ENCODE measurements at places on chromosomes 2 and 18.

- no peaks in the 10 kb centered on the region for H3K27me3 ChIP-seq
- no peaks in the 10 kb centered on the region for H3K4me1 ChIP-seq
- DNase-seq, result no peak
- H3K36me3 ChIP-seq, result no peaks in the 10 kb centered on the region
- H3K27ac ChIP-seq, result no peak overlapping the region
Measured at GRCh38 chr2:148303161-148303560, 282.3 kb downstream of the MBD5 start.

DNA sequence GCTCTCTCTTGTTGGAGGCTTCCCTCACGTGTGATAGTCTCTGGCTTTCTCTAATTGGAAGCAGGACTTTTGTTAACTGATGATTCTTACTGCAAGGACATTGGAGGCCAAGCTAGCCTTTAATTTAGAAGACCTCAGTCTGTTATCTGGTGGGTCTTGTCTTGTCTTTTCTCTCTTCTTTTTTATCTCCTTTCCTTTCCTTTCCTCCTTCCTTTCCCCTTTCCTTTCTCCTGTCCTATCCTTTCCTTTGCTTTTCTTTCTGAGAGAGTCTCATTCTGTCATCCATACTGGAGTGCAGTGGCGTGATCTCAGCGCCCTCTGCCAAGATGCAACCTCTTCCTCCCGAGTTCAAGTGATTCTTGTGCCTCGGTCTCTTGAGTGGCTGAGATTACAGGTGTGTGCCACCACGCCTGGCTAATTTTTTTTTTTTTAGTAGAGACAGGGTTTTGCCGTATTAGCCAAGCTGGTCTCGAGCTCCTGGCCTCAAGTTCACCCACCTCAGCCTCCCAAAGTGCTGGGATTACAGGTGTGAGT is 18.1 kb downstream of the CCNYL1 start:
- H3K27me3 ChIP-seq, result no peaks in the 10 kb centered on the region
- no peak overlapping the region for H3K4me3 ChIP-seq
- no peaks in the 10 kb centered on the region for H3K4me1 ChIP-seq
- no peak for DNase-seq

GRCh38 chr2:226837787-226838603 is 2.1 kb downstream of the RHBDD1 start:
- H3K4me1 ChIP-seq, result peaks cover 43% of the 10 kb centered on the region
- no peaks in the 10 kb centered on the region for H3K36me3 ChIP-seq
- no peak overlapping the region for H3K4me3 ChIP-seq

DNA sequence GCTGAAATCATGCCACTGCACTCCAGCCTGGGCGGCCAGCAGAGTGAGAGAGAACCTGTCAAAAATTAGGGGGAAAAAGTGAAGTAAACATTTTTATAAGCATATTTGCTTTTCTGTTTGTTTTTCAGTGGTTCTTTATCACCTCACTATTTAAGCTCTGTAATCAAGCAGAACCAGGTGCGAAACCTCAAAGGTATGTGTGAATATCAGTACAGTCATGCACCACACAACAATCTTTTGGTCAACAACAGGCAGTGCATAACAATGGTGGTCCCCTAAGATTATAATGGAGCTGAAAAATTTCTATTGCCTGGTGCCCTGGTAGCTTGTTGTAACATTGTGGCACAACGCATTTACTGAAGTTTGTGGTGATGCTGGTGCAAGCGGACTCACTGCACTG is 167.4 kb upstream of the STON1 start:
- no peak for DNase-seq
- H3K27me3 ChIP-seq, result no peaks in the 10 kb centered on the region
- H3K4me1 ChIP-seq, result no peaks in the 10 kb centered on the region
- H3K36me3 ChIP-seq, result no peaks in the 10 kb centered on the region
- H3K4me3 ChIP-seq, result no peak overlapping the region
- H3K27ac ChIP-seq, result no peak overlapping the region

- H3K4me3 ChIP-seq, result no peak overlapping the region
Measured at GRCh38 chr2:9297156-9297555, 90.5 kb downstream of the ASAP2 start.

GRCh38 chr2:37671009-37671815 is at the start of gene CDC42EP3:
Gene CDC42EP3 (minus strand): TSS chr2:37671642. CDS start chr2:37646587, 25,055 bp downstream.
- H3K36me3 ChIP-seq, result no peaks in the 10 kb centered on the region
- H3K4me1 ChIP-seq, result peaks cover 6% of the 10 kb centered on the region
- no peak for DNase-seq
- peak within 1 kb of the TSS; percentile 92 for H3K27ac ChIP-seq
- no peaks in the 10 kb centered on the region for H3K27me3 ChIP-seq

GRCh38 chr18:8232791-8233190 is 376.4 kb upstream of the RAB12 start:
- H3K4me1 ChIP-seq, result no peaks in the 10 kb centered on the region
- DNase-seq, result no peak
- H3K27ac ChIP-seq, result no peak overlapping the region
- no peak overlapping the region for H3K4me3 ChIP-seq
- no peaks in the 10 kb centered on the region for H3K36me3 ChIP-seq

- H3K36me3 ChIP-seq, result no peaks in the 10 kb centered on the region
- peak overlapping the region; percentile 13 for H3K4me3 ChIP-seq
- no peaks in the 10 kb centered on the region for H3K27me3 ChIP-seq
- peaks cover 35% of the 10 kb centered on the region for H3K4me1 ChIP-seq
- DNase-seq, result no peak
Measured at GRCh38 chr2:241617431-241618154, 19.4 kb downstream of the THAP4 start.

DNA sequence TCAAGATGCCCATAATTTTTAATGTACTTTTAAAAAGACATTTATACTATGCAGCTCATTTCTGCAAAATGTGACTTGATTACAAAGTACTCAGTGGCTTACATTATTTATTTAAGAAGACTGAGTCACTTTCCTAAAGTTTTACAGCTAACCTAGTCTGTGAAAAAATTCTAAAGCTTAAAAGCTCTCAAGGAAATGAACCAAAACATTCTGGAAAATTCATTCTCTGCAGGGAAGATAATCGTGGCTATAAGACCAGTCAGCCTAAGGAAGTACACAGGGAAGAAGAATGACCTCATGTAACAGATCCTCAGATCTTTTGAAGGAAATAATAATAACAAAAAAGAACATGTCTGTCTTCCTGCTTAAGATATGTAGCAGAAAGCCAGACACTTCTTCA is 232.1 kb upstream of the STK17B start:
- no peak overlapping the region for H3K4me3 ChIP-seq
- no peaks in the 10 kb centered on the region for H3K4me1 ChIP-seq
- DNase-seq, result no peak

GRCh38 chr18:8937160-8938094 is 165.1 kb upstream of the NDUFV2 start:
- H3K27ac ChIP-seq, result no peak overlapping the region
- H3K4me3 ChIP-seq, result no peak overlapping the region
- H3K4me1 ChIP-seq, result peaks cover 18% of the 10 kb centered on the region
- DNase-seq, result no peak
- H3K36me3 ChIP-seq, result no peaks in the 10 kb centered on the region

GRCh38 chr2:10048501-10049171 is 5.3 kb downstream of the KLF11 start:
- DNase-seq, result no peak
- peaks cover 15% of the 10 kb centered on the region for H3K36me3 ChIP-seq
- no peaks in the 10 kb centered on the region for H3K27me3 ChIP-seq
- peaks cover 4% of the 10 kb centered on the region for H3K4me1 ChIP-seq
- no peak overlapping the region for H3K27ac ChIP-seq
- no peak overlapping the region for H3K4me3 ChIP-seq

DNA sequence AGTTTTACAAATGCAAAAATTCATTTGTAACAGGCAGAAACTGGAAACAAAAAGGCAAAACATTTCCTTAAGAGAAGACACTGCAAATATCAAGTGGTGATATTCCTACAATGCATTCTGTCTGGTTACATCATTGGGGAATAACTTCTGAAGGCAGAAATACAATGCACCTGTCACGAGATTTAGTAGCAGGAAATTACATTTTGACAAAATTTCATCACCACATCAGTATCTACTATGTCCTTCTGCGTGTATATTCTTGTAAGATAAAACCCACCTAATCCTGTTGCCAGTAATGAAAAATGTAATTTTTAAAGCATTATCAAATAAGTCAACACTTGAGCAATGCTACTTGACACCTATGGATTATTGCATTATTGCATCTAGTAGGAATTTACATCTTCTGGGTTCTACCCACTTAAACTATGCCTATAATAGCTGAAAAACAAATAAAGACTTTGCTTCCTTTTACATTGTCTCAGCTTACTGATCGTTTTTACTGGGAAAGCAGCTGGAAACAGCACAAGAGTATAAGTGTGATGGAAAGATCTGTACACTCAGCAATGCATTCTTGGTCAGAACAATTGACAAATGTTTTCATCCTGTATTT is 59.5 kb downstream of the IRS1 start:
- H3K27me3 ChIP-seq, result no peaks in the 10 kb centered on the region
- H3K4me1 ChIP-seq, result peaks cover 40% of the 10 kb centered on the region
- H3K36me3 ChIP-seq, result no peaks in the 10 kb centered on the region
- peak overlapping the region; percentile 9 for H3K27ac ChIP-seq

DNA sequence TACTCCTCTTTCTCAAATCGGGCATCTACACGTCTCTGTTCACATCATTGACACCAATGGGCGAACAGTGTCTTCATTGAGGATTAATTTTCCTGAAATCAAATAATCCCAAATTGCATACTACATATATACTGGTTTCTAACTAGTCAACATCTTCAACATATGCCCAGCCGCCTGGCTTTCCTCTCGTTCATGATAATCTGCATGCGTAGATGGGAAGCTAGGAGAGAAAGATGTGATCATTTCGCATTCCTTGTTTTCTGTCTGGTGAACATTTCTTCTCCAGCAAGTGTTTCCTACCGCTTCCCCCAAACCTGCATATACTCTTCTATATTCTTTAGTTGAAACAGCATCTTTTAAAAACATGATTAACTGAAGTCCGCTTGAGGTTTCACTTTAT is 7.4 kb downstream of the TWIST2 start:
- peaks cover 10% of the 10 kb centered on the region for H3K4me1 ChIP-seq
- H3K27ac ChIP-seq, result peak overlapping the region; percentile 64
- no peak for DNase-seq
- no peaks in the 10 kb centered on the region for H3K36me3 ChIP-seq
- peak overlapping the region; percentile 43 for H3K4me3 ChIP-seq

DNA sequence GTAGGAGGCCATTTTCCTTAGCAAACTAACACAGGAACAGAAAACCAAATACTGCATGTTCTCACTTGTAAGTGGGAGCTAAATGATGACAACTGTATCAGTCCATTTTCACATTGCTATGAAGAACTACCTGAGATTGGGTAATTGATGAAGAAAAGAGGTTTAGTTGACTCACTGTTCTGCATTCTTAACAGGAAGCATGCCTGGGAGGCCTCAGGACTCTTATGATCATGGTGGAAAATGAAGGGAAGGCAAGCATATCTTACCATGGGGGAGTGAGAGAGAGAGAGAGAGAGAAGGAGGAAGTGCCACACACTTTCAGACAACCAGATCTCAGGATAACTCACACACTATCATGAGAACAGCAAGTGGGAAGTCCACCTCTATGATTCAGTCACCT is 105.3 kb downstream of the PARD3B start:
- no peak overlapping the region for H3K4me3 ChIP-seq
- H3K36me3 ChIP-seq, result no peaks in the 10 kb centered on the region
- H3K27ac ChIP-seq, result no peak overlapping the region
- H3K27me3 ChIP-seq, result no peaks in the 10 kb centered on the region
- no peak for DNase-seq
- H3K4me1 ChIP-seq, result peaks cover 5% of the 10 kb centered on the region

DNA sequence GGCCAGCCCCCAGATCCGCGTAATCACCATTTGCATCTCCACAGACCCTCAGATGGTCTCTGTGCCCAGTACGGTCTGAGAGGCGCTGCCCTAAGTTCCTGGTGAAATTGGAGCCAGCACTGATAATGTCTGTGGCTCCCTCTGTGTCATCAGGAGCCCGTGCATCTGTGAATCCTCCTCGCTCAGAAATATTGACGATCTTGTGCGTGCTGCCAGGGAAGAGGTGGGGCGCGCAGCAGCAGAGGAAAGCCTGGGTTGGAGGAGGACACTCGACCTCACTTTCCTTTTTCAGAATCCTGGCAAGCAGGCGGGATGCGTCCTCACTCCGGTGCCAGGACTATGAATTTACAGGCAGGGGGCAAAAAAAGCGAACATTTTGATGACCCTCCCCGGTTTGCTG is 686.1 kb upstream of the SALL3 start:
- H3K4me1 ChIP-seq, result peaks cover 12% of the 10 kb centered on the region
- no peaks in the 10 kb centered on the region for H3K27me3 ChIP-seq

DNA sequence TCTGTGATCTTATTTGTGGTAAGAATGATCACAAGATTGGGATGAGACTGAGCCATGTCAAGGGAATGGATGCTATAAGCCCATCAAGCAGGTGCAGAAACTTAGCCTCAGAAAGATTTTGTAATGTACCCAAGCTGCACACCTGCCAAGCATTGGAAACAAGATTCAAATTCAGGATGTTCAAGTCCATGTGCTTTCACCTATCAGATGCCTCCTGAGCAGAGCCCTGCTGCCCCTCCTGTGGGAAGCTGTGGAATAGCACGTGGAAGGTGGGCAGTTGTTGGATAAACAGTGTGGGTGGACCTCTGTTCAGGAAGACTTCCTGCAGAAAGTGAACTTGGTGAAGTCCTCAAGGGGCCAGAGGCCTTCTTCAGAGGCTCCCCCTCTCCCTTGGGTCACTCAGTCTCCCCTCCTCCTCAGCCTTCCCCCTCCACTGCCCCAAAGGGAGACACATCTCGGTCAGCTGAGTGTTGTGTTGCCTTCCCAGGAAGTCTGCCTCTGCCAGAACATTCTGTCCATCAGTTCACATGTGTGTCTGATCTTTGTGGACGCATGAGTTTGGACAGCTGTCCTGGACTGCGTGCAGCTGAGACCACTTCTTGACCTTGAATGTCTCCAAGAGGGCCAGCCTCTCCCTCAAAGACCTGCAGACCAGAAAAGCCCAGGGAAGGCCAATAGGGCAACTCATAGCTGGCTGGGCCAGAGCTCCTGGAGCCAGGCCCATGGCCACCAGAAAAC is 186.1 kb downstream of the INHBB start:
- DNase-seq, result no peak
- H3K36me3 ChIP-seq, result no peaks in the 10 kb centered on the region
- no peaks in the 10 kb centered on the region for H3K27me3 ChIP-seq
- H3K27ac ChIP-seq, result no peak overlapping the region
- H3K4me3 ChIP-seq, result no peak overlapping the region
- H3K4me1 ChIP-seq, result no peaks in the 10 kb centered on the region

DNA sequence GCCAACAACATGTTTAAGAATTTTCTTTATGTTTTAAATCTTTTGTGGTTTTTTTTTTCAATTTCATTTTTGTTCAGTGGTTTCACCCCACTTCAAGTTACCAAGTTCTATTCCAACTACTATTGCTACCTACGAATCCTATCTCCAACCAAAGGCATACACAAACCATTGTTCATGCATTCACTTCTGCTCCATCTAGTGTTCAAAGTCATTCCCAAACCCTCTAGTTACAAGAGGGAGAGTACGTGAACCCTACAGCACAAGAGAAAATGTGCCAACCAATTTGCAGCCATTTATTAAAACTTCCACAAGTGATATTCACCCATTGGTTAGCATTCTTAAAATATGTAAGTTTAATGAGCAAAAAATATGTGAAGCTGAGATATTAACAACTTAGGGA is 295.1 kb upstream of the KYNU start:
- H3K36me3 ChIP-seq, result no peaks in the 10 kb centered on the region
- H3K27ac ChIP-seq, result no peak overlapping the region
- H3K4me3 ChIP-seq, result no peak overlapping the region
- DNase-seq, result no peak

GRCh38 chr18:76721207-76721996 is 101.0 kb upstream of the ZNF236 start:
- no peak overlapping the region for H3K27ac ChIP-seq
- no peaks in the 10 kb centered on the region for H3K4me1 ChIP-seq
- H3K36me3 ChIP-seq, result no peaks in the 10 kb centered on the region

GRCh38 chr2:39649511-39649910 is 16.2 kb upstream of the TMEM178A start:
- no peak for DNase-seq
- no peaks in the 10 kb centered on the region for H3K27me3 ChIP-seq
- no peak overlapping the region for H3K27ac ChIP-seq
- no peak overlapping the region for H3K4me3 ChIP-seq
- no peaks in the 10 kb centered on the region for H3K36me3 ChIP-seq
- H3K4me1 ChIP-seq, result no peaks in the 10 kb centered on the region

Measured in esophagus squamous epithelium (tissue), 5 donors.